GM10248 (cell line): ENCODE measurements at places on chromosomes 7 and 10.

DNA sequence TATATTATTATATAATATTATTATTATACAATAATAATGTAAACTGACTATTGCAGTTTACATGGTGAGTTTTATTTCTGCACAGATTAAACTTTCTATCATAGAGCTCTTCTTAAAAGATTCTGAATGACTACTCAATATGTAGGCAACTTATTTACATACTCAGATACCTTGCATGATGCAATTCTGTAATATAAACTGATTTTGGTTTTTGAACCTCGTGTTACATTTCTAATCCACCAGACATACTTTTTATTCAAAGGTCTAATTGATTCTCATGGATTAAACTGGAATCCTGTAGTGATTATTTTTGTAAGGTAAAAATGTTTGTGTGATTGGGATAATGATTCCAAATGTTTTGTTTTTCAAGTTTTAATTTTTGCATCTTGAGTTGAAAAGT is 19.9 kb downstream of the SLC26A4 start:
- no peak for DNase-seq

- DNase-seq, result no peak
Observed at GRCh38 chr7:41536873-41537665, 165.8 kb downstream of the INHBA start.

GRCh38 chr7:8516976-8517375 is 83.6 kb downstream of the NXPH1 start:
- no peak for DNase-seq

GRCh38 chr7:144133307-144133706 is 10.3 kb downstream of the OR2A14 start:
- no peak for DNase-seq

DNA sequence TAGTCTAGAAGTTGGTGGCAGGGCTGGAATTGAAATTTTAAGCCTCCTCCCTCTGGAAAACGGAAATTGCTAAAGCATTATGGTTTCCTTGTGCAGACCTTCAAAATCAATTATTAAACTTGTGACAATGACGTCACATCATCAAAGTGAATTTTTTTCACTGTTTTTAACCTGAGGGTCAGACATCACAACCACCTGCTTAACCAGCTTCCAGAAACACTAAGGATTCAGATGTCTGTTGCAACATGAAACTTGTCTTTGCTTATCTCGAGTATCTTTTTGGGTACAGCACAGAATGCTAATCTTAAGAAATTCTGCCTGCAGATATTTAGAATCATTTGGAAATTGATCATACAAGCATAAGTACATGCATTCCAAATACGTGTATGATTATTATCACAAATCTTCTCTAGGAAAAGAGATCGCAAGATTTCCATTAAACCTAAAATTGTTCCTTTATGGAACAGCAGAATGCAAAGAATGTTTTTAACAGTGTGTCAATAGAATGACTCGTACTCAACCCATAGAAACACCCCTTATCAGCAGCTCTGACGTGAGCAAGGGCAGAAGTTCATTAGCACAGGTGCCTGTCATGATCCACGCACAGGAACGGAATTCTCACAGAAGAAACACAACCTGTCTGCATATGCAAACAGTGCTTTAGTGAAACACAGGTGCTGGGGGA is 4.1 kb upstream of the GTPBP4 start:
- no peak for DNase-seq

DNA sequence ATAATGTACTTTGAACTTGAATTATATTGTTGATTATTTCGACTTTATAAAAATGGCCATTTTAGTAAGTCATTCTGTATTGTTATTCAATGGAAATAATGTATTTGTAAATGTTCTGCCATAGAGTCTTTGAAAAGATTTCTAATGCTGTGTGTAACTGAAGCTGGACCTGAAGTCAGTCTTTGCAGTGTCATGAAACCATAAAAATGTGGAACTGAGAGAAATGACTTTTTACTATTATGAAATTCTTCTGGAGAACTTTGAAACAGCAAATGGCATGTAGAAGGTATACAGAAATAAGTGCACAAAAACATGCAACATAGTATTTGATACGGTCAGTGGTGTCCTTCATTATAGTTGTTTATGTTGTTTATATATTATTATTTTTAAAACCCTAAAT is 59.7 kb upstream of the ADRA2A start:
- no peak for DNase-seq

- DNase-seq, result no peak
Observed at GRCh38 chr7:83684928-83685327, 36.0 kb upstream of the SEMA3E start.

- DNase-seq, result no peak
Observed at GRCh38 chr7:45184326-45185027, 26.9 kb downstream of the RAMP3 start.

DNA sequence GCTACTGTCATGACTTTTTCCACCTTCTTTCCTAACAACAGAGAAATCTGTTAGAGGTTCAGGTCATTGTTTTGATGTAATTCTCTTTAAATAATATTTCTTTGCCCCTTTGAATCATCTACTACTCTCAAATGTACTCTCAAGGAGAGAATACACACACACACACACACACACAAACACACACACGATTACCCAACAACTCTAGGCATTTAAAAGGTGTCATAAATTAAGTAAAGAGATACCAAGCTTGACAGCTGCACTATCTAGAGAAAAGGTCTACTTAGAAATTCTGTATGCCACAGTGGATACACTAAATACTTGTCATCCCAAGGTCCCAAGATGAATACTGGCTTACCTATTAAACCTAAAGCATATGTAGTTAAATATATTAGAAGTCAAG is 4.8 kb downstream of the PANK1 start:
- no peak for DNase-seq

- no peak for DNase-seq
Observed at GRCh38 chr7:98613601-98614425, 3.3 kb upstream of the NPTX2 start.

GRCh38 chr7:102095321-102096011 is 191.2 kb upstream of the SH2B2 start:
- DNase-seq, result no peak

DNA sequence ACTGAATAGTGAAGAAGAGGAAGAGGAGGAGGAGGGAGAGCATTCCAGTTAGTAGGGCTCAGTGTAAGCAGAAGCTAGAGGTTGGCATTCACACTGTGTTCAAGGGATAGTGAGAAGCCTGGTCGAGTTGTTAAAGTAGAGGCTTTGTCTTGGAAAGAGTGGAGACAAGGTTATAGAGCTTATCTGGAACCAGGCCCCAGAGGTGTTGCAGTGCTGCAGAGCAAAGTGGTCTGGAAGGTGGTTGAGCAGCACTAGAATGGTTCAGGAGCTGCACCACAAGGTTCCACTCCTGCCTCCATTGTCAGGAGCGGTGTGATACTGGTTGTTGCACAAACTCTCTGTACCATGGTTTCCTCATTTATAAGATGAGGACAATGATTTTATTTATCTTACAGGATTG is 8.8 kb upstream of the PCGF5 start:
- DNase-seq, result no peak

GRCh38 chr10:35211390-35211789 is 84.7 kb downstream of the CREM start:
- no peak for DNase-seq

DNA sequence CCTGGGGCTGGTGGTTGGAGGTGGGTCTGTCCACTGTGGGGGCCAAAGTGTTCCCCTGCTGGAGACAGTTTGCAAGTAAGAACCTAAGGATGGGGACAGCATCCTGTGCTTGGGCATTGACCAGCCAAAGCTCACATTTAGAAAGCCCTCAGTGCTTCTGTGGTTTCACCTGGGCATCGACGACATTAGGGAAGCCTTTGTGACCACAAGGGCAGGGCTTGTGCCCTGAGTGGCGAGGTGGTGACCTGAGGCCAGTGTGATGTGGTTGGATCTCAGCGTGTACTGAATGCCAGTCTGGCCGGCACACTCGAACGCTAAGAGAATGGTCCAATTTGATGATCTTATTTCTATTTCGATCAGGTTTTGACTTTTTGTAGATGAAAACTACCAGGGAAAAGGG is 32.1 kb upstream of the SH2B2 start:
- DNase-seq, result no peak

DNA sequence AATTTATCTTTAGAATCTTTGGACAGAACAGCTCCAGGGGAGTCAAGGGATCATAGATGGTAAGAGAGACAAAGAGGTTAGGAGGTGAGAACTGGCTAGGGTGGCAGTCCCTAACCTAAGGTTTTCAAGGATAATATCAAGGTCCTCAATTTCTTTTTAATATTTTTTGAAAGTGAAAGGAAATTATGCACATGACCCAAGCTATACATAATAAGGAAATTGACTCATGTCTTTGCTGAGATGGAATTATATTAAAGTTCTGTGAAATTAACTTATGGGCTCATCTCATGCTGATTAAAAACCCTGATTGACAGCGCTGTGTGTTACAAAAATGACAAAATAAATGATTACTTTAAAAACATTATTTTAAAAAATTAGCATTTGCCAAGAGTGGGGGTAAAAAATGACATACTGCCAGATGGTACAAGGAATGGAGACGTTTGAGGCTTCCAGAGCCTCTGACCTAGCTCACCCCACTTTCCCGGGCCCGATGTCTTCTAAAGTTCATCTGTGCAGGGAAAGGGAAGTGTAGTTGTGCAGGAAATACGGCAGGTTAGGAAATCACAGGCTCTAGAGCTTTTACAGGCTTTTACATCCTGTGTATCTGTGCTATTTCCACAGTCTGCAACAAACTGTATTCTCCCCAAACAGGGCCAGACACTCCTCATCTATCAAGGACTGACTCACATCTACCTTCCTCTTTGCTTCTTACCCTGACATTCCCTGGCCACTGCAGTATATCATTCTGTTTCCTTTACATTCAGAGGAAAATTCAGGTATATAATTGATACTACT is 185.6 kb upstream of the PRSS58 start:
- no peak for DNase-seq

GRCh38 chr7:7707806-7708205 is 10.6 kb downstream of the RPA3 start:
- no peak for DNase-seq

DNA sequence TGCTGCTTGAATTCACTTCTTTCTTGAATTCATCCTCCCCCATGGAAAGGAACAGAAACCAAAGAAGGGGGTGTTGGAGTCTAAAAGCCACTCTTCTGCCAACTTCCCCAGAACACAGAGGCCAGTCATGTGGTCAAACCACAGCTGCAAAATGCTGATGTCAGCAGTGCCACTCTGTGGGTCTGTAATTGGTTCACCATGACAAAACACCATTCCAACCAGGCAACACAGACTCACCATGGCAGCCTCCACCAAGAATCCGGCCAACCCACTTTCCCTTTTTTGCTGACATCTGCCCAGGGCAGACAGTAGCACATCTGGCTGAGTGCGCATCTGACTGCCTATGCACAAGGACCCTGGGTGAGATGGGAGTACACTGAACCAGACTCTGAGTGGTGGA is 16.8 kb downstream of the OSBPL3 start:
- DNase-seq, result no peak

DNA sequence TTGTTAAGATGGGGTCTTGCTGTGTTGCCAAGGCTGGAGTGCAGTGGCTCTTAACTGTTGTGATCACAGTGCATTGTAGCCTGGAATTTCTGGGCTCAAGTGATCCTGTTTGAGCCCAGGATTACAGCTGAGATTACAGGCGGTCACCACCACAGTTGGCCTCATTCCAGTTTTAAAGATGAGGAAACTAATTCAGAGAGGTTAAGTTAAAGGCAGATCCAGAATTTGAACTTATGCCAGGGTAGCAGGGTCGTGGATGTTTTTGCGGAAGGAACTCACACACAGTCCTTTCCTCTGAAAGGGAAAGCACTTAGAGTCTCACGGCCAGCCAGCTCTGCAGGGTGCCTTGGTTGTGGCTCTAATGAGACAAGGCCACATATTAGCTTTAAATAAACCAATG is 84.7 kb downstream of the MMRN2 start:
- DNase-seq, result no peak

- peak; percentile 45 for DNase-seq
Observed at GRCh38 chr10:103265717-103266329, 11.1 kb upstream of the INA start.

DNA sequence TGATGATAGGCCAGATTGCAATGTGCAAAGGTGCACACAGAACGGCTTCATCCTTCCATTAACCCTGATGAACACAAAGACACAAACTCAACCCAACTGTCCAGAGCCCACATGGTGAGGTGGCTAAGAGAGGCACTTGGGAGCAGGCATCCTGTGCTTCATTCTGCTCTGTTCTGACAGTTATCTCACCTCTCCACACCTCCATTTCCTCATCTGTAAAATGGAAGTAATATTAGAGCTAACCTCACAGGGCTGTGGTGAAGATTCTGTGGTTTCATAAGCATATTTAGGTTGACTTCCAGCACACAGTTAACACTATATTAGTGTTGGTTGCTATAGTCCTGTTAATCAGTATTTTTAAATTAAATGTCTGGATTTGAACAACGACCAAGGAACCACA is 126.3 kb downstream of the TAX1BP1 start:
- no peak for DNase-seq

DNA sequence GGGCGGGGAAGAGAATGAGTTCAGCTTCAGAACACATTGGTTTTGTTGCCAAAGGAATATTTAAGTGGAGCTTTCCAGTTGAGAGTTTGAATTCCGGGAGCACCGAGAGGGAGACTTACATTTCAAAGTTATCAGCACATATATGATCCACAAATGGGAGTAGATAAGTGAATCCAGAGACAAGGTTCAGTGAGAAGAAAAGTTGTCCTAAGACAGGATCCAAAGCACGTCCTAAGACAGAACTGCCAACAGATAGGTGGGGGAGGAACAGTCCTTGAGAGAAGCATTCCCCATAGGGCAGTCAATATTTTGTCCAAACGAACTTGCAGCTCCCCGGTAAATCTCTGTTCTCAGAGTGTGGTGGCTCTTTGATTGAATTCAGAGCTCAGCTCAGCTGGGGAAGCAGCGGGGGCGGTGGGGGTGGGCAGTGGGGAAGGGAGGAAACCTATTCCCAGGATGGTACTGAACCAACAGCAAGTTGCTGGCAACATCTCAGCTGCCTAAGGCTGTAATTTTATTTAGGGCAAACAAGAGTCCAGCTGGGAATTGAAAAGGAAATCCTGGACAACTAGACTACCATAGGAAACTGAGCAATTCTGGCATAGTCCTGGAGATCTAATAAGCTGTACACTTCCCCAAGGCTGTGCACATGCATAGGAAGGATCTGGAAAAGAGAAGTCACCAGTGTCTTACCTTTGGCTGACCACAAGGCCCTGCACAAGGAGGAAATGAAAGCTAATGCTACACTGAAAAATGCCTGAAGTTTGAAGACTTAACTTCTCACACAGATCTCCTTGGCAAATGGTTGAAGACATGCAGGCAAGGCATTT is 94.2 kb upstream of the CXCL12 start:
- DNase-seq, result no peak

DNA sequence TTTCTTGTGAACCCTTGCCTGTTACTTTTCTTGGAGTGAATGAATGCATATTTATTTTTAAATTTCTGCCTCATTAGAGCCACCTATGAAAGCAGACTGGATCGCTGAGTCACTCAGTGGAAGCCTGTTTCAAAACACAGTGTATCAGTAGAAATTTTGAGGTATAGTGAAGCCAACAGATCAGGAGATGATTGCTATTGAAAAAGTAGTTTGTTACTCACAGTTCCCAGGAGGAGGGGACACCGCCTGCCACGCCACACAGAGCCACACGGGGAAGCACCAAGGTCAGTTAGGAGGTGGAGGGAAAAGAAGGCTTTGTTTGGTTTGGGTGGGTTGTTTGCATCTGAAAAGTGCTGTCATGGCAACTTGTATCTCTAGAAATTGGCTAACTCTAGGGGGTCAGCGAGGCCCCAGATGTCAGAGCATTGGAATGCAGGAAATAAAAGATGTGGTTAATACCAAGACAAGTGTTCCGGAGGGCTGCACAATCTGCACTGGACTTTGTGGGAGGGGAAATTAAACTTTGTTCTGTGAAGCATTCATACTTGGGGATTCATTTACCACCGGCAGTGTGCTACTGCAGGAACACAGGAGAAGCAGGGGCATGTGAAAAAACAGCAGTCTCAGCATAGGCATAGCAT is 106.4 kb upstream of the SDK1 start:
- no peak for DNase-seq
